ENCODE measurements at places on chromosomes 13 and 19.
A peak's percentile ranks its signal among the peaks of the same experiment; 100 is the strongest.

- DNase-seq, result no peak
These were observed 102.0 kb downstream of the SLITRK1 start for GRCh38 chr13:83780227-83780626.

- DNase-seq, result no peak
These were observed 287.1 kb downstream of the ITGBL1 start for GRCh38 chr13:101739382-101740178.

- DNase-seq, result no peak
These were observed 675 bp upstream of the PGPEP1 start for GRCh38 chr19:18339723-18340122.

- no peak for DNase-seq
These were observed 24.5 kb upstream of the CEACAM8 start for GRCh38 chr19:42619271-42619670.

DNA sequence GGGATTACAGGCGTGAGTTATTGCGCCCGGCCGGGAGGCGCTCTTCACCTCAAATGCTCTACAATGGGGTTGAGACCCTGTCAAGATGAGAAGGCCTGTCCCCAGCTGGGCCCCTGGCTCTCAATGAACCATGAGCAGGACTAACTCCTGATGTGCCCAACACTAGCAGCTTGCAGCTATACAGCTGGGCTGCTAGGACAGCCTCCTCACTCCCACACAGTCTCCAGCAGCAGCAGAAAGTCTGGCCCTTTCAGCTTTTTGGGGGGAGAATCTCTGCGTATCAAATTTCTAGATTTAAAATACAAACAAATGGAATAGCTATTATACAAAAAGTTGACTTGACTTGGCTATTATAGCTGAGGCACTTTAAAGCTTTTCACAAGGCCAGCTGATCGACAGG is 30.2 kb downstream of the TMTC4 start:
- DNase-seq, result no peak

DNA sequence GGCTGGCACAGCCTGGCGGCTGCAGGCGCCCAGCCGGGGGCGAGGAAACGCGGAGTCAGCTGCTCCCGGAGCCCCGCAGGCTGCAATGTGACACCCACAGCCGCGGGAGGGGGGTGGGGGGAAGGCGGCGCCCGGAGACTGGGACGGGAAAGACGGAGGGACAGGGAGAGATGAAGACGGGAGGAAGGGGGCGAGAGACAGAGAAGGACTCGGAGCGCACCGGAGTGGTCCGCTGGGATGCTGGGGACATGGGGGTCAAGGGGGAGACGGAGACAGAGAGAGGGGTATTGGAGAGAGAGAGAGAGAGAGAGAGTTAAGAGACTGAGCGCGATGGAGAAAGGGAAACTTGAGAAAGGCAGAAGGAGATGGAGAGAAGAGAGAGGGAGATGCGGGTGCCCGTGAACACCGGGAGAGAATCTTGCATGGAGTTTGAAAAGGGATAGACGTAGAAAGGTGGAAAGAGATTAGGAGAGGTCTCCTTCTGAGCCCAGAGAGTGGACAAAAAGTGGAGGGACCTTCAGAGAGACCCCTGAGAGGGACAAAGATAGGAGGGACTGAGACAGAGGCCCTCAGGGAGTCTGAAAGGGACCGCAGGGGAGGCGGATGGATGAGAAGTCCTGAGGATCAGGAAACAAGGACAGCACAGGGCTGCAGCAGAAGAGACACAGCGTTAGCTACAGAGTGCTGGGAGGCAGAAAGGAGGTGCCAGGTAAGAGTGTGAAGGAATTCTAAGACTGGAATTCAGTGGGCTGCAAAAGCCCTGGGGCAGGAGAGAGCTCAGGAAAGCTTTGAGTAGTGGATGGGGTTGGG is 1.0 kb downstream of the SCN1B start:
- DNase-seq, result no peak

GRCh38 chr19:15588265-15588664 is 26.8 kb upstream of the CYP4F8 start:
- DNase-seq, result no peak

GRCh38 chr19:50537769-50538230 is 24.1 kb upstream of the ASPDH start:
- DNase-seq, result peak; percentile 54

- DNase-seq, result no peak
These were observed 15.9 kb upstream of the S1PR4 start for GRCh38 chr19:3162418-3163229.

DNA sequence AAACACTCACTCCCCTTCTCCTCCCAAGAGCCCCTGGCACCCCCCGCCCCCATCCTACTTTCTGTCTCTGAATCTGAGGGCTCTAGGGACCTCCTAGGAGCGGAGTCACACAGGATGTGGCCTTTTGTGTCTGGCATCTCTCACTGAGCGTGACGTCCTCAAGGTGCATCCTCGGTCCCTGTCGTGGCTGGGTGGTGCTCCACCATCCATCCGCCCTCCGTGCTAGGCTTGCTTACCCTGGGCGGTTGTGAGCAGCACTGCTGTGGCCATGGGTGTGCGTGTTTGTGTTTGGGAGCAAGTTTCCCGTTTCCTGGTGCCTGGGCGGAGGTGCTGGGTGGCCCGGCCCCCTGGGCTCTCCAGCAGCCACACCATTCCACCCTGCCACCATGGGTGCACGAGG is 12.2 kb downstream of the PLEKHJ1 start:
- DNase-seq, result peak; percentile 19

DNA sequence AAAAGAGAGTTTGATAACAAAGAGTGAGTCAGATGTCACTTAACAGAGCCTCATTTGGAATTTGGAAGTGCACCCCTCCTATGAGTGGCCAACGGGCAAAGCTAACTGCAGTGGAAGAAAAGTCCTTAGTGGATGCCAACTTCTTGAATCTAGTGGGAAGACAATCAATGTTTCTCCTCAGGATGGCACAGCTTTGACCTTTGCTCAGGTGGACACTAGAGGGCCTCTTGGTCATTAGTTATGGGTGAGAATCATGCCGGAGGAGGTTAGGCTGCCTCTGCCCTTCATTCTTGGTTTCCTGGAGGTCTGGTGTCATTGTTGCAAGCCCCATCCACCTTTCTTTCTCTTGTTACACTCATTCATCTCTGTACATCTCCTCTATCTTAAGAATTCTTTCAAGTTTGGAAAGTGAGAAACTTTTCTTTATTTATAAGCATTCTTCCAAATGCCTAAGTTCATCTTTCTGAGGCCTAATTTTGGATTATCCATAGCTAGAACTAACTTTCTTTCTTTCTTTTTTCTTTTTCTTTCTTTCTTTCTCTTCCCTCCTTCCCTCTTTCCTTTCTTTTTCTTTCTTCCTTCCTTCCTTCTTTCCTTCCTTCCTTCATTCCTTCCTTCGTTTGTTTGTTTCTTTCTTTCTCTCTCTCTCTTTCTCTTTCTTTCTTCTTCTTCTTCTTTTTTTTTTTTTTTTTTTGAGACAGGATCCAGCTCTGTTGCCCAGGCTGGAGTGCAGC is 327.2 kb upstream of the TSHZ3 start:
- no peak for DNase-seq

DNA sequence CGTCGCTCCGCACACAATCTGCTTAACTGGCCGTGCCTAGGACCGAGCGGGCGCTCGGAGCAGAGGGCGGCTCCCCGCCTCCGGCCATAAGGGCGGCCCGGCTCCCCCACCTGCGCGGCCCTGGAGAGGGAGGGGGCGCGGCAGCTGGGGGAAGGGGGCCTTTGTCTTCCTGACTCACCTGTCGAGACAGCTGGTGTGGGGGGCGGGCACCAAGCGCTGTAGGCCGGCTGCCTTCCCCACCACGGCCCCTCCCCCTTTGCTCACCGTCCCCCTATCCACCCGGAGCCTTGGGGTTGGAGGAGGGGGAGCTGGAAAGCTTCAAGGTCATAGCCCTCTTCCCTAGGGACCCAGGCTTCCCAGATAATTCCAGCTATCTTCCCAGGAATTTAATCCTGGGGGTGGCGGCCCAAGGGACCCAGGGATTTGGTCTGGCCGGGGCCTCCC is 1.2 kb downstream of the VASP start:
- peak; percentile 34 for DNase-seq

DNA sequence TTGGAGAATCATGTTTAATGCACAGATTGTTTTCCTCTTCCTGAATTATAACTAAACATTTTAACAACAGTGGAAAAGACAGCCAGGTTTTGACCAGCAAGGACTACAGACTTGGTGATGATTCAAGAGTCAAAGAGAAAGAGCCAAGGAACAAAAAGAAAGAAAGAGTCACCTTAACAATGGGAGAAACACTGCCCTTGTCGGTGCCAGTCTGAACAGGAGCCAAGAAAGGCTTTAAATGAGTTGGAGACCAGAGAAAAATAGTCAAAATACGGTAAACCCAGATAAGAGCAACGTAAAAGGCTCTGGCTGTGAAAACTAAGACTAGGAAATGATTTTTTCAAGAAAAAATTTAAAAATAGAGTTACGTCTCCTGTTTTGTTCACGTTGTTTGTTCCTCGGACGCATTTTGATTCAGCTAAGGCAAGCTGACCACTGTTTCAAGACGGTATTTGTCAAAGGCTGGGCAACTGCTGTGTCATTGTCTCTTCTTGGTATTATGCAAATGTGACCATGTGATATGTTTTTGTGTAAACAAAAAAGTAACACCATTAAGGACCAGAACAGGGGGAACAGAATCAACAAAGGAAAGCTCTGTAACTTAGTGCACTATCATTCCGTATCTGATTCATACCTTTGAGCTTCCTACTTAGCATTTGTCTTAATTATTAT is 634.5 kb downstream of the LIG4 start:
- no peak for DNase-seq

DNA sequence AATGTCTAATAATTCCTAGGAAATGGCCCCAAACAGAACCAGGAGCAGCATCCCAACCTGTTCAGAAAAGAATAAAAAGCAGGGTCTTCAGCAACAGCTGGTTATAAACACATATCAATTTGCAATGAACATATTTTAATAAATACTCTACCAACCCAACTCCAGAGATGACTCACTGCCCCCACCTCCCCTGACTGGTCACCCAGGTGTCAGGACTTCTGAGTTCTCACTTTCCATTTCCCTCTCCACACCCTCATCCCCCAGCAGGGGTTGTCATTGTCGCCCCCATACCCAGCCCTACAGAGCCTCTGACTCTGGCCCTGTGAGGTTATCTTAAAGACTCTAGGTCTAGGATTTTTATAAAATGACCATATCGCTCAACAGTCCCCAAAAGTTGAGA is 6.9 kb downstream of the SERPINE3 start:
- no peak for DNase-seq

- no peak for DNase-seq
These were observed 70.3 kb downstream of the MAP4K1 start for GRCh38 chr19:38547421-38547820.

GRCh38 chr13:102195566-102196462 is 206.0 kb downstream of the FGF14 start:
- DNase-seq, result no peak

GRCh38 chr13:21973437-21974125 is 302.7 kb downstream of the FGF9 start:
- no peak for DNase-seq

- no peak for DNase-seq
These were observed 1.9 kb upstream of the NKPD1 start for GRCh38 chr19:45162608-45163143.

- no peak for DNase-seq
These were observed 43.4 kb downstream of the BICRA start for GRCh38 chr19:47652285-47652684.

GRCh38 chr13:94601446-94602431 is at the start of gene GPR180:
TSS of gene GPR180 (plus strand) at chr13:94601857. CDS start at chr13:94601928, 71 bp downstream.
- DNase-seq, result peak; percentile 86

DNA sequence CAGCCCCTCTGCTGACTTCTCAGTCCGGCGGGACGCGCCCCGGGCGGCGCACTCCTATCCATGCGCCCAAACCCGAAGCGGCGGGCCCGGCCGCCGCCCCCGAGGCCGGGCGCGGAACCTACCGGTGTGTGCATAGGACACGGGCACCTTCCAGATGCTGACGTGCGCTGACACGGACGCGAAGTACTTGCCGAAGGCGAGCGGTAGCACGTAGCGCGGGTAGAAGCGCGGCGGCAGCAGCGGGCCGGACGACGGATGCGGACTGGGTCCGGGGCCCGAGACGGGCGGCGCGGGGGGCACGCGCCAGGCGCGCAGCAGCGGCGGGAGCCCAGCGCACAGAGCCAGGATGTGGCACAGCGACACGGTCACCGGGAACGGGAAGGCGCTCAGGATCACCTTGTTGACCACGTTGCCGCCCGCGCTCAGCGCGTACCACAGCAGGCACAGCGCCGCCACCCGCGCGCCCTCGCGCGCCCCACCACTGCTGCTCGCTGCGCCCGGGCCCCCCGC is 338 bp downstream of the SLC35E1 start:
- DNase-seq, result no peak

GRCh38 chr19:45117167-45117594 is 24.2 kb downstream of the PPP1R37 start:
- no peak for DNase-seq
